ENCODE measurements at places on chromosomes 12 and 14.

DNA sequence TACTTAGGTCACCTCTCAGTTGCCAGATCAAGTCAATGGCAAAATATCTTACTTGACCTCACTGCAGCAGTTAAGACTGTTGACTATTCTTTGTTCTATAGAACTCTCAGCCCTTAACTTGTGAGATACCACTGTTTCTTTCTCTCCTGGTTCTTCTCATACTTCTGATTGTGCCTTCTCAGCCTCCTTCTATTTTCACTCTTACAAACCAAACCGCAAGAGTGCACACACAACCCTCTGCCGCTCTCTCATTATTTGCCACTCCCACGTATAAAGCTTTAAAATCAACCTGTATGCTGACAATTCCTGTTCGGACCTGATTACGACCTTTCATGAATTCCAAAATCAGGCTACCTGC lies 4.5 kb downstream of the E2F7 start:
- no peak for DNase-seq

- no peak for DNase-seq
Measured at GRCh38 chr12:72105849-72106248, 166.3 kb upstream of the TRHDE start.

GRCh38 chr14:43621282-43621681 lies 885.8 kb downstream of the FSCB start:
- no peak for DNase-seq

- DNase-seq, result no peak
Measured at GRCh38 chr12:61538951-61539350, 721.3 kb upstream of the USP15 start.

GRCh38 chr14:36288496-36288895 lies 31.9 kb downstream of the MBIP start:
- DNase-seq, result no peak

- DNase-seq, result no peak
Measured at GRCh38 chr12:28517101-28517500, 326.8 kb downstream of the CCDC91 start.

Data from activated T-cell treated with anti-CD3 and anti-CD28 coated beads for 1 hour (primary cell).